ENCODE measurements at places on chromosomes 3 and 15.

- DNase-seq = no peak
These were observed 73.7 kb upstream of the WDR72 start for GRCh38 chr15:53833134-53833624.

- no peak for DNase-seq
These were observed 25.3 kb downstream of the ACSBG1 start for GRCh38 chr15:78208887-78209645.

GRCh38 chr3:66499881-66500575, 794 bp downstream of the LRIG1 start:
- no peak for DNase-seq

GRCh38 chr3:7285505-7285904, 424.6 kb downstream of the GRM7 start:
- DNase-seq = no peak

GRCh38 chr3:196149375-196149774, 61.8 kb downstream of the ZDHHC19 start:
- no peak for DNase-seq

DNA sequence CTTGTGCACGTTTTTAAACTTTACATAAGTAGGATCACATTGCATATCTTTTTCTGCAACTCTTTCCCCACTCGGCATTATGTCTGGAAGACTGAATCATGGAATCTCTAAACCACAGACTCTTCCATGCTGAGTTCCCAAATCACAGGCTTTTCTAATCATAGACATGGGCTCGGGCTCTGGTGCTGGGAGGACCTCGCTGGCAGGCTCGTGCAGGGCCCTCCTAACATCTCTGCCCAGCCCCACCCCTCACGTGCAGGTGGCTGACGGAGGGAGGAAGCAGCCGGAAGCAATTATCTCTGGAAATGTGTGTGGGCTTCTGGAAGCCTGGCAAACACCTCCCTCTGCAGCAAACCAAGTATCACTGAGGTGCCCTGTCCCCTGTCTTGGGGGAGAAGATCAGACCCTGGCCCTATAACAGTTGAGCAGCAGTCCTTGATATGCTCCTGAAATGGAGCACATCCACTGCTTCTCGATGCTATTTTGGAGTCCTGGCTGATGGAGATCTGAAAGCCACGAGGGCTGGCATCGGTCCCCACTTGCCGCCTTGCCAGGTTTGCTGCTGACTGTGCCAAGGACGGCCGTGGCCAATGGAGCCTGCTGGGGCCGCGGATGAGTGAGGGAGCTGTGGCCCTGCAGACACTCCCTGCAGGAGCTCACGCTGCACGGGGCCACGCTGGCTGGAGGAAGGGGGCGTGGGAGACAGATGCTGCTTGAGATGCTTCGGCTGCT, 4.4 kb upstream of the IQSEC1 start:
- DNase-seq = peak; percentile 28

DNA sequence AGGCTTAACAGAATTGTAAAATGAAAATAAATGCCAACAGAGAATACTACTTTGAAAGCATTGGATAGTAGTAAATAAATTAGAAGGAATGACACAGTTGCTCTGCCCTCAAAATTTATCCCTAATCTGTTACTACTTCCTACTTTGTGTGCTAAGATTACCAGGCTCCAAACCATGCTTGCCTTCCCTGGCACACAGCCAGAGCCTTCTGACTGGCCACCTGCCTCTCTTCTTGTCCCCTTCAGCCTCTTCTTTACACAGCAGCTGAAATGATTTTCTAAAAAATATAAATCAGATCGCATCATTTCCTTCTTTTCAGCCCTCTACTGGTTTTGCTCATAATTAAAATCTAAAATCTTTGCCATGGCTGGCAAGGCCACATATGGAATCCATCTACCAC, 334.1 kb downstream of the FHIT start:
- DNase-seq = no peak

DNA sequence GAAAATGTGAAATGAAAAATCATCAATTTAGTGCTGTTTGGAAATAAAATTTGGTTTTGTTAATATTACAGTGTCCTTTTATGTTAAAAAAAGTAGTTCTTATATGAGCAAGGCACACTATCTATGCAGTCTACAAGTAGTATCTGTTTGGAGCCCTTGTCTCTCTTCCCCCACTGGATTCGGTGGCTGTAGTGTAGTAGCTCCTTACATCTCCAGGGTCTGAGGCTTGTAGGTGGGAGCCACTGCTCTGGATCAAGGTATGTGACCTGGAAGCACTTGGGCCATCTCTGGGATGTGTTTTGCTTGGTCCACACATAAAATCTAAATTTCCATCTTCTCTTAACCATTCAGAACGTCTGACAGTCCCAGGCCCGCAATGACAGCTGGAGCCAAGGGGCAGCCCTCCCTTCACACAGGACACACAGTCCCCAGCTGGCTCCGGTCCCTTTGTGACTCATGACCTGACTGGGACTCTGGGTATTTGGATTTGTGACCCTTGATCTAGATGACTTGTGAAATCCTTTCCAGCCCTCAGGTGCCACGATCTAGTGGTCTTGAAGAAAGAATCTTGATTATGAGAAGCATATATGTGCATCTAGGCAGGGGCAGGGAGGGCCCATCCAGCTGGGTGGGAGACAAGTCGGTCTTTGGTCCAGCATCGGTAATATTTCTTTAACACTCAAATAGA, 80.0 kb downstream of the USP13 start:
- no peak for DNase-seq

GRCh38 chr15:85027033-85027380, 45.4 kb downstream of the PDE8A start:
- DNase-seq = no peak

- no peak for DNase-seq
These were observed 2.8 kb upstream of the CCDC80 start for GRCh38 chr3:112643621-112644240.

DNA sequence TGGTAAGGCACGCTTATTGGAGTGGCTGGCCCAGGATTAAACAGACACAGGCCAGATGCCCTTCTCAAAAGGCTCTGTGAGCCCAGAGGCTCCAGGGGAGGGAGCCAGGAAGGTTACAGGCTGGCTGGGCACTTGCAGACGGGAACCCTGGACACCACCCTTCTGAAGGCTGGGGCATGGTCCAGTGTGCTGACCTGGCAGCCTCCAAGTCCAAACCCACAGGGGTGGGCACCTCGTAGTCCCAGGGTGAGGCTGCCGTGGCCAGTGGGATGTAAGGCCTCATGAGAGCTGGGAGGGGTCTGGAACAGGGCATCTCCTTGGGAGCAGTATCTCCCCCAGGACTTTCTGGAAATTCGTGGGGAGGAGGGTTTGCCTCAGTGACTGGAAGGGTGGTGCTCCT, 19.6 kb downstream of the EFCC1 start:
- no peak for DNase-seq

DNA sequence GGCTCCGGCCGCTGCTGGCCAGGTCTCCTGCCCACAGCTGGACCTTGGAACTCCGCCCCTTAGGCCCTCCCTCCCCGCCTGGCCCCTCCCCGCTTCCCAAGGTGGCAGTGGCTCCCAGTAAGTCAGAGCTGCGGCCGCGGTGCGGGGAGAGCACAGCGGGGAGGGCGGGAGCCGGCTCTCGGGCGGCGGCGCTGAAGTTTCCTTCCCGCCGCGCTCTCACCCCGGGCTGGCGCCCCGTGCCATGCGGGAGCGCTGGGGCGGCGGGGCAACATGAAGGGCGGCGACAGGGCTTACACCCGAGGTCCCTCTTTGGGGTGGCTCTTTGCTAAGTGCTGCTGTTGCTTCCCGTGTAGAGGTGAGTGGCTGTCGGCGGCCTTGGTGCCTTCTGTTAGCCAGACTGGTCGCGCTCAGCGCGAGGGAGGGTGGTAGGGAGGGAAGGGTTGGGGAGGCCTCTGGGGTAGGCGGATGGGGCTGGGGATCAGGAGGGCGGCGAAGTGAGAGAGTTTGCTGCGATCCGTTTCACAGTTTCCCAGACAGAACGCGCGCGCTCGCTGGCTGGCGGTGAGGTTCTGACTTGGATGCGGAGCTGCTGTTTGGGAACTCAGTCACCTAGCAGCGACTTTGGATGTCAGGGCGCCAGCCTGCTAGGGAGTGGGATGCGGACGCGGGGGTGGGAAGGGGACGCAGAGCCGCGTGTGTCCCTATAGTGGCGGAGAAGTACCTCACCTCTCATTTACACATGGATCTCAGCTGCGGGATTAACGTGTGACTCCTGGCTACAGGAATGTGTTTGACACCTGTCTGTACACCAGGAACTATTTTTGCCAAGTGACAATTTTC, 145.5 kb upstream of the UMPS start:
- DNase-seq = no peak

GRCh38 chr3:169028716-169029115, 634.8 kb downstream of the MECOM start:
- no peak for DNase-seq

DNA sequence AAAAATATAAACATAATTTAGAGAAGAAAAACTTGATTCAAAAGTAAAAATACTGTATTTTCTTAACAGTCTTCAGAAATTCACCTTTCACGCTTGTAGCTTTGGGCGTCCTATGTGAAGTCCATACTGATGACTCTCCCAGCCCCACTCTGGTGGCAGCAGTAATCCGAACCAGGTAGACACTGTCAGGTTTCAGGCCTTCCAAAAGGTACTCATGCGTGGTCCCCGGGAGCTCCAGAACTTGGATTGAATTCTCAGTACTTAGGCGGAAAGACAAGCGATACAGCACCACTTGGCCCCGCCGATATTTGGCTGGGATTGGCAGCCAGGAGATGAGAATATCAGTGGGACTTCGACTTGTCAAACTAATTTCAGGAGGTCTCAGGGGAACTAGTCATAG, 69.7 kb downstream of the PRTG start:
- no peak for DNase-seq

GRCh38 chr15:22949074-22949547, 31.1 kb downstream of the CYFIP1 start:
- DNase-seq = peak; percentile 26

GRCh38 chr15:47717036-47717612, at the start of gene SEMA6D:
Gene SEMA6D, plus strand, starts transcription at chr15:47717505. Its CDS starts 42,294 bp downstream, at chr15:47759799.
- DNase-seq = peak; percentile 73

- peak; percentile 76 for DNase-seq
These were observed 50.5 kb upstream of the GK5 start for GRCh38 chr3:142275856-142276255.

DNA sequence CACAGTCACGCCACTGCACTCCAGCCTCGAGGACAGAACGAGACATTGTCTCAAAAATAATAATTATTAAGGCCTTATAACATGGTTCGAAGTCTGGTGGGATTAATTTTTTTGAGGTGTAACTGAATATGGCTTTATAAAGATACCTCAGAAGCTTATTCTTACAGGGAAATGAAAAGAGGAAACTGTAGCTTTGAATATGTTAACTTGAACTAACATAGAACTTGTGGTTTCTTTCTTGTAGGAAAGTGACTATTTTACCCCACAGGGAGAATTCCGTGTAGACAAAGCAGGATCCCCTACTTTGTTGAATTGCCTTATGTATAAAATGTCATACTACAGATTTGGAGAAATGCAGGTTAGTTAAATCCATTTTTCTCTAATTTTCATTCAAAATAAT, 96.3 kb downstream of the STT3B start:
- no peak for DNase-seq

DNA sequence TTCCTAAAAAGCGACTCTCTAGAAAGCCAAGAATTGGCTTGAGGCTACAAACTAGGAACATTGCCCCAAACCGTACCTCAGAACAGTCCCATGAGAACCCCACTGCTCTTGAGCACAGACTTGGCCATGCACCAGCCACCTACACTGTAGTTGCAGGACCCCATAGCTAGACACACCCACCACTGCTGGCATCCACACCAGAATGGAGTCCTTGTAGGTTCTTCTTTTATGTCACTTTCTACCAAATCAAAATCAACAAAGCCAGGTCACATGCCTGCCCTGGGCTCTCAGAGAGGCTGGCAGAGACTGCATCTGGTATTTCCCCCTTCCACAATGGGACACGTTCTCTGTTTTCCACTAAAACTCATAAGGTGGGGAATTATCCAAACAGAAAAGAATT, 290.5 kb downstream of the SHOX2 start:
- DNase-seq = no peak

DNA sequence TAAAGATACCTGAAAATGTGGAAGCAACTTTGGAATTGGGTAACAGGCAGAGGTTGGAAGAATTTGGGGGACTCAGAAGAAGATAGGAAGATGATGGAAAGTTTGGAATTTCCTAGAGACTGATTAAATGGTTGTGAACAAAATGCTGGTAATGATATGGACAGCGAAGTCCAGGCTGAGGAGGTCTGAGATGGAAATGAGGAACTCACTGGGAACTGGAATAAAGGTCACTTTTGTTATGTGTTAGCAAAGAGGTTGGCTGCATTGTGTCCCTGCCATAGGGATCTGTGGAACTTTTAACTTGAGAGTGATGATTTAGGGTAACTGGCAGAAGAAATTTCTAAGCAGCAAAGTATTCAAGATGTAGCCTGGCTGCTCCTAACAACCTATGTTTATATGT, 13.0 kb downstream of the MITF start:
- no peak for DNase-seq

- no peak for DNase-seq
These were observed 32.7 kb downstream of the STARD9 start for GRCh38 chr15:42608110-42608531.

- no peak for DNase-seq
These were observed 16.1 kb downstream of the TLE3 start for GRCh38 chr15:70081612-70082011.

GRCh38 chr3:151206201-151206600, 3.2 kb upstream of the GPR171 start:
- DNase-seq = no peak

DNA sequence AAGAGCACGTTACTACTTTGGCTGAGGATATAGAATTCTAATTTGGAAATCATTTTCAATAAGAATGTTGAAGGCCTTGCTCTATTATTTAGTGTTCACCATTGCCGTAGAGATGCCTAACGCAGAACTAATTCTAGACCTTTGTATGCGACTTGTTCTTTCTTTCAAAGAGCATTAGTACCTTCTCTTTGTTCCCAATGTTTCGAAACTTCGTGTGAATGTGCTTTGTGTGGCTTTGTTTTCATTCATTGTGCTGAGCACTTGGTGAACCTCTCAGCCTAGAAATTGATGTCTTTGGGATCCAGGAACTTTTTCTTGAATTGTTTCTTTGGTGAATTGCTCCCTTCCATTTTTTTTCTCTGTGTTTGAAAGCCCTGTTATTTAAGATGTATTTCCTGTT, 19.8 kb upstream of the PCSK6 start:
- DNase-seq = no peak

GRCh38 chr15:38225381-38225780, 27.3 kb upstream of the SPRED1 start:
- DNase-seq = no peak

DNA sequence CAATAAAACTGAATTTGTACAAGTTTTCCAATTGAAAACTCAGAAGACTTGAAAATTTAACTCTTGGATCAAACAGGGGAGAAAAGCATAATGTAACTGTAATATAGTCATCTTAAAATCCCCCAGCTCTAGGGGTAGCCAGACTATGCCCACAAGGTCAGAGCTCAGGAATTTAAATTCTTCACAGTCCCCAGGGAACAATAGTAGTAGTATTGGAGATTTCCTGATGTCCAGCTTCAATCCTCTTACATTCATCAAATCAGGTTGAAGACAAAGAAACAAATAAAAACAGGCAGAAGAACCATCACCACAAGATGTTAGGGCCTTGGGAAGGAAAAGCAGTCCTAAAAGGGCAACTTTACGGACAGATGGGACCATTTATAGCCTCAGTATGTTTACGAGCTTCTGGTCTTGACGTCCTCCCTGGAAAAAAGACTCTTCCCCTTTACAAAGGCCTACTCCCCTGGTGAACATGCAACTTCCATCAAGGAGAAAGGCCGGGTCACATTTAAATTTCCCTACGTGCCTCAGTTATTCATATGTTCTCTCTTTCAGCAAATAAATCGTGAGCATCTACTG, 96.8 kb downstream of the PLCH1 start:
- no peak for DNase-seq
